ENCODE measurements at places on chromosomes 3 and 15.

- peak; percentile 3 for DNase-seq
These were observed 325.2 kb upstream of the NR2E3 start for GRCh38 chr15:71485094-71485693.

DNA sequence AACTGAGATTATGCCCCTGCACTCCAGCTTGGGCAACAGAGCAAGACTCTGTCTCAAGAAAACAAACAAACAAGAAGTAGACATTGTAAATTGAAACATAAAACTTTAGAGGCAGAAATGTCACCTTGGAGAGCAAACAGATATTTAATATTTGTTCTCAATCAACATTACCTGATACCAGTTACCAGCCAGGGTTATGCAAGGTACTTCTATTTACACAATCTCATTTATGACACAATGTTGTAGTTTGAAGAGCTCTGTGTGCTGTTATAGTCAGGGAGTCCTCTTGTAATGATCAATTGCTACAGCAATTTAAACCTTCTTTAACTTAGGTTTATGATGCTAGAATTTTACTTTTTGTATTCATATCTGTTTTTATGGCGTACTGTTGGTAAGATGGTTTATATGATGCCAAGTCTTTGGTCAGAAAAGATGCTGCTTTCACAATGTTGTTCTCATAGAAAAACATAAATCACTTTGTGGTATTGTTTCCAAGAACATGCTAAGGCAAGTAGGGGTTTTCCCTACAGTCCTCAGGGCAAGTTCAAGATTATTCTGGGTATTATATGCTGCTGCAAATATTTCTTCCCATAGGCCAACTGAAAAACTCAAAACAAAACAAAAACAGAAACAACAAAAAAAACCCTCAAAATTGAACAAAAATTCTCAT is 173.5 kb downstream of the TNIK start:
- no peak for DNase-seq

DNA sequence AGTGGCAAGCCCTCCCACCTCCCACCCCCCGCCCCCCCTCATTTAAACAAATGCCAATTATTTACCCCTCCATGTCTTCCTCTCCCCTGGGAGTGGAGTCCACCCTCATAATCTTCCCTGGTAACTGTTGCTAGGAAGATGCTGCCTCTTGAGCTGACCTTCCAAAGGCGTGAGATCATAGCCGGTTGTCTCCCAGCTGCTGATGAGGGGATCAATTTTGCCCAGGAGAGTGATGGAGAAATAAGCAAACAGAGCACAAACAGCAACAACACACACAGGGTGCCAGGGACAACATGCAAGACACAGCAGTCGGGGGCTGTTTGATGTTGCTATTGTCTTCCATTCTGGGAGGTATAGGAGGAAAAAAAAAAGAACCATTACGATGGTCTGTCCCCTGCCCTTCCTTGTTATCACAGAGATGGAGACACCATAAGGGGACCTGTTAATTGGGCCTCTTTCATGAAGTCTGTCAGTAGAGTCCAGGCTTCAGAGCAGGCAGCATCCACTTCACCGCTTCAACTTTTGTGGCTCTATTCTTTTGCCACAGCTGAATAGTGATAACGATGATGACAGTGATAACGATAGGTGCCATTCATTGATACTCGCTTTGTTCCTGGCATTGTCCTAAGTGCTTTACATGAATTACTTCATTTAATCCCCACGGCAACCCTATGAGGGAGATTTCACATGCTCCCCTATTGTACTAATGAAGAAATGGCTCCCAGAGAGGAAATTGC is 76.9 kb upstream of the RGMA start:
- DNase-seq, result no peak

- no peak for DNase-seq
These were observed 52.1 kb upstream of the TLE3 start for GRCh38 chr15:70149667-70150404.

- no peak for DNase-seq
These were observed 626.4 kb upstream of the GOLIM4 start for GRCh38 chr3:168722091-168722490.

- DNase-seq, result no peak
These were observed 132.0 kb upstream of the IL12A start for GRCh38 chr3:159856590-159857104.

GRCh38 chr3:67858492-67858891 is 204.1 kb upstream of the SUCLG2 start:
- peak; percentile 8 for DNase-seq

GRCh38 chr3:3082234-3082924 is 27.8 kb downstream of the IL5RA start:
- DNase-seq, result no peak

DNA sequence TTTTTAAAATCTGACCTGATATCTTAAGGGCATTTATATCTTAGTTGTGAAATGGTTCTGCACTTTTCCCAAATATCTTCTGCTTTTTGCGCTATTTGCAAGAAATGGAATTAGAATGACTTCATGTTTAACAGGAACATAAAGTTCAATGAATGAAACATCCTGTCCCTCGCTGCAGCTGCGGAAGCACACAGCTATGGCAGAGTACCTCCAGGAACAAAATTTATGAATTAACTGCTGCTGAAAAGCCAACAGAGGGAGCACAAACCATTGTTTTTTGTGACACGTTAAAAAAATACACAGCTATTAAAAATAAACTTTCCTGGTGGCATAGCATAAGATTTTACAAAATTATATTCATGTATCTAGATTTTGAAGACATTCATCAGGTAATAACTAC is 404.4 kb upstream of the MDFIC2 start:
- DNase-seq, result peak; percentile 22
